ENCODE measurements at places on chromosomes 5 and 9.
A peak's percentile ranks its signal among the peaks of the same experiment; 100 is the strongest.

DNA sequence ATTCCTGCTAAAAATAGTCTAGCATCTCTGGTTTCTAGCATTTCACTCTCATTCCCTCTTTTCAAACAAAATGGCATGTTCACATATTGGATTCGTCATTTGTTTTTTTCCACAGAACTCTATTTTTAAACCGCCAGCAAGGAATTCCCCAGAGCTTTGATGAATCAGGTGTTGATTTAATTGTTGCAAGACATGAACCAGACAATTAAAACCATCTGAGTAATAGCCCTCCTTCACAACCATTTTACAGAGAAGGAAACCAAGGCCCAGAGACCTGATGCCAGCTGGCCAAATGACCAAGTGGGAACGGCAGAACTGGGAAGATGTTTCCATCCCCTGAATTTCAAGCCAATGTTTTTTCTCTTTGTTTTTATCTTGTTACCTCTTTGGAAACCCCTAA lies 167.0 kb downstream of the CAAP1 start:
- no peak for DNase-seq

DNA sequence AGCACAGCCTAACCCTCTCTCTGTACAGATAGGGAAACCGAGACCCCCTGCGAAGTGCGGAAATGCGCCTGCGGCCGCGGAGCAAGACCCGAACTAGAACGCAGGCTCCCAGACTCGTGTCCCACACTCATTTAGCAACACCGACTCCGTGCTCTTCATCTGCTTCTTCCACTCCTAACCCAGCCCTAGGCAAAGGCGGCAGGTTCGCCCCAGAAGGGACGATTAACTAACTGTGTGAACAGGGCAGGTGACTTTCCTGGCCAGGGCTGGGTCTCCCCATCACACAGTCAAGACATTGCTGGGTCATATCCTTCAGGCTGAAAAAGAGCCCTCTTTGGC lies 903 bp downstream of the CDX1 start:
- DNase-seq: no peak

DNA sequence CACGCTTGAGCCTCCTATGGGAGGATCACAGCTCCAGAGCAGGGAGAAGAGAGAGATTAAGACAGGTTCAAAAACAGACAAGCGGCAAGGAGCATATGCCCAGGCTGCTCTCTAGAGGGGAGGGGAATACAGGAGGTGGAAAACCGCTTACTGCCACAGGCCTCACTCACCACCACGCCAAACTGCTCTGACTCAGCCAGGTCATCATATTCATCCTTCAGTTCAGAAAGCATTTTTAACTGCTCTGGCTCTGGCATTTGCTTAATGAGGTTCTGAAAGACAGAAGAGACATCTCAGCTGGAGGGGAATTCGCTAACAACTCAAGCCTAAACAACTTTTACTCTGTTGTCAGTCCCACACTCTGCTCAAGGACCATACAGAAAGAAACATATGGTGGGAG lies 40.1 kb downstream of the PCDHGC5 start:
- no peak for DNase-seq

GRCh38 chr5:180299526-180299925 lies 7.6 kb upstream of the MAPK9 start:
- no peak for DNase-seq

DNA sequence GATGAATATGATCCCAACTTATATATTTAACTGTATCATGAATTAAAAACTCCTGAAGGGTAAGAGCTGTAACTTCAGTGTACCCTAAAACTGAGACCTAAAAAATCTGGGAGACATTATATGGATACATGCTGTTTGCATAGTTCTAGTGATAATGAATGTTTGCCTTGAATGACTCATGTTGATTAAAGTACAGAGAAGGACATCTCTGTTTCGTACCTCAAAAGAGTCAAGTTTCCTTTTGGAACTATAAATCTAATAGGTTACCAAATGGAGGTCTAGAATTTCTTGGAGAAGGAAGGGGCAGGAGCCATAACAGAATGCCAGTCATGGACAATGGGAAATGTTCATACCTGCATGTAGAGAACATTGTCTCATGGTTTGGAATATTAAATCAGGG lies 168.1 kb downstream of the SNCAIP start:
- DNase-seq: no peak

GRCh38 chr5:39231705-39232525 lies 12.6 kb upstream of the FYB1 start:
- no peak for DNase-seq

DNA sequence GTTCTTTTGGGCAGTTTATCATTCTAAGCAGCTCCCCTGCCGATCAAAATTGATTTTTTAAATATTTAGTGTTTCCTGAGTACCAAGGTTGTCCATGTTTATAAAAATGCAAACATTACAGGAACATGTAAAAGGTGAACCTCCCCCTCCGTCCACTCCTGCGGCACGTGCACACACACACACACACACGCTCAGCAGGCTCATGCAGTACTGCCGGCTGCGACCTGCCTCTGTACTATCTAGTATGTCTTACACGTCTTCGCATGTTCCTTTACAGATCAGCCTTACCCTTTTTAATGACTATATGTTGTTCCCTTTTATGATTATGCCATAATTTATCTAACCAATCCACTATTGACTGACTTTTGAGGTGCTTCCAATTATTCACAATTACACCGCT lies 121.8 kb upstream of the LMX1B start:
- DNase-seq: no peak

DNA sequence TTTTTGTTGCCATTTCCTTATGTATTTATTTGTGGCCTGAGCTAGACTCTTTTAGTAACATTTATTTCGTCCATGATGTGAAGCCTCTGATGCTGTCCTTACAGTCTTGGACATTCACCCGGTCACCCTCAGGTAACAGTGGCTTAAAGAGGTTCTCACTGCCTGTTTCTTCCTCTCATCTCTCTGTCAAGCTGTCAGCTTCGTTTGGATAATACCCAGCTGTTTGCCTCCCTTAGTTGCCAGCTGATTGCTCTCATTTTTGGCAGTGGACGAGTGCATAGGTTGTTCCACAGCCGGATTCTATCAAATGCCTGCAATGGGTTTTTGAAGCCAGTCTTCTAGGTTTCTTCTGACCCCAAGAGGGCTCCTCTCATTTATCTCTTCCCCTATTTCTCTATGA lies 427.7 kb downstream of the MED10 start:
- no peak for DNase-seq

- DNase-seq: no peak
Measured at GRCh38 chr5:139971202-139971725, 71.8 kb downstream of the NRG2 start.

GRCh38 chr5:98307811-98308210 lies 465.7 kb upstream of the RGMB start:
- DNase-seq: no peak

GRCh38 chr5:142735323-142736246 lies 34.6 kb upstream of the ARHGAP26 start:
- DNase-seq: no peak

DNA sequence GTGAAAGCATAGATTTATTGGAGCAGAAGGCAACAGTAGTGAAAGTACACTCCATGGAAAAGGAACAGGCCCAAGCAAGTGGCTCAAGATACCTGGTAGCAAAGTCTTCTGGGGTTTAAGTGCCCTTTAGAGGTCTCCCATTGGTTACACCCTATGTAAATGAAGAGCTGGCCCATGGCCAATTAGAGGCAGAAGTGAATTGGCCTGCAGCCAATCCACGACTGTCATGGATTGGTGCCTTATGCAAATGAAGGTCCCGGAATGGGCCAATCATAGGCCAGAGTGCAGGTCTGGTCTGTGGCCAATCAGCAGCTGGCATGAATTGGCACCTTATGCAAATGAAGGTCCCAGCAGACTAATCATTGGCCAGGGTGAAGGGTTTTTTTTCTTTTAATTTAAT lies 64.2 kb upstream of the PCSK5 start:
- DNase-seq: no peak

- DNase-seq: no peak
Measured at GRCh38 chr9:77981332-77981731, 50.3 kb downstream of the GNAQ start.

GRCh38 chr5:6765612-6766525 lies 52.6 kb downstream of the TENT4A start:
- DNase-seq: peak; percentile 12

GRCh38 chr9:105676351-105676923 lies 14.2 kb downstream of the TAL2 start:
- DNase-seq: no peak

DNA sequence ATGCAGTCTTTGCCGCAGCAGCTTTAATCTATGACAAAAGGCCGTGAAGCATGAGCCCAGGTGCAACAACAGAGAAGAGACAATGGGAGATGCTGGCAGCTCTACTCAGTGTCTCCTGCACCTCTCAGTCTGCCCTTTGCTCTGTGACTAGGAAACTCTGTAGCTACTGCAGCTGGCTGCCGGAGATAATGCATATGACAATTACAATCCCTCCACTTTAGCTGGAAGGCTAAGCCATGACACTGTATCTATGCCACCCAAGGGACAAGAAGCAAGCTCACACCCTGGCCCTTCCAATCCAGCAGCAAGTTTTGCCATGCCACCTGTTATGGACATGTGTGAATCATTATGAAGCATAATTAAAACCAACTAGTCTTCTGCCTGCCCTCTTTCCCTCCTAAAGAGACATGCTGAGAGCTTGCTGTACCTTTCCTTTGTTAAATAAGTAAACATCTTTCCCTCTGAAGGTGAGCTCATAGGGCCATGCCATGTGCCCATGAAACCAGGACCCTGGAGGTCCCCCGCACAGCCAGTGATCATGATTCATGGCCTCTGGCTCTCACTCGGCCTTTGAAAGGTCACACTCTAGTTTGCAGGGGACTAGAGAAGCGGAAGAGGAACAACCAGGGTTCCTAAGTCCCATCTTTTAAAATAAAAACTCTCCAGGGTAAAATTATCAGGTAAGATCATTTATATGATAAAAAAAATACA lies 219.4 kb downstream of the SPOCK1 start:
- no peak for DNase-seq

- DNase-seq: no peak
Measured at GRCh38 chr9:113503613-113504211, 40.2 kb downstream of the RGS3 start.

- no peak for DNase-seq
Measured at GRCh38 chr5:31962871-31963307, 211.2 kb downstream of the GOLPH3 start.

GRCh38 chr9:124774129-124774978 lies 2.6 kb upstream of the OLFML2A start:
- DNase-seq: peak; percentile 62

- no peak for DNase-seq
Measured at GRCh38 chr5:53067641-53068040, 41.9 kb downstream of the MOCS2 start.

- DNase-seq: no peak
Measured at GRCh38 chr9:37542895-37543294, 33.3 kb downstream of the FBXO10 start.

DNA sequence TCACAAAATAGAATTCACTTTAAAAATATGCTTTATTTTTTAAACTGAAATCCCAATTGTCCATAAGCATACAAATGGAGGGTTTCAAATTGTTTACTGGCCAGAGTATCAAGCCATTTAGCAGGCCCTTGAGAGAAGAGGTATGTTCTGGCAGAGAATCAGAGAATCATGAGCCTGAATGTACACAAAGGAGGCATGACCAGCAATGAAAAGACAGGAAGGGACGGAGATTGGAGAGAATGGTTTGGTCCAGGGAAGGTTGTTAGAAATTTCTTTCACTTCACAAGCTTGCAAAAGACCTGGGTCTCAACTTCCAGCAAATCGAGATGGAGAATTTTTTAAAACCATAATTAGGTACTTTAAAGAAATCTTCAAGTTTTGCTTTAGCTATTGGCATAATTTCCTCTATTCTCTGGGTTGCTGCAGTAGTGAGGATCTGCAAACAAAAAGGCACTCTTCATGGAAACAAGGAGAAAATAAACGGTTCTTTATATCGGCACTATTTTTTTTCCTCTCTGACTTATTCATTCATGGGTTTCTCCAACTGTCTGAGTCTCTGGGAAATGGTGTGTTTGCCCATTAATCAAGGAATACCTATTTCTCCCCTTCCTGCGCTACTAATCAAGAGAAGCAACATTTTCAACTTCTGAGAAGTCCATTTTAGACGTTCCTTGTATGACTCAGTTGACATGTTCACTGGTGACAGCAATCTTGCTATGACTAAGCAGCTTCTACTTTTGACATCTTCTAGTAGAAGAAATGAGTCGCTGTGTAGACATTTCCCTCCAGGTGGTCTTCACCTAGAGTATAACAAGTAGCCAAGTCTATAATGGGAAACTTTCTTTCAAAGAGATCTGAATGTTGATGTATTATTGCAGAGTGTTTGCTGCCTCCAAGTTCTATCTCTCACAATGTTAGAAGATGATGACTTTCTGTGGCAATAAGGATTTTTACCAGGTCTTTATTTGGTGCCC lies 23.1 kb upstream of the ERCC6L2 start:
- DNase-seq: no peak

GRCh38 chr9:38294220-38294960 lies 98.1 kb upstream of the ALDH1B1 start:
- no peak for DNase-seq

DNA sequence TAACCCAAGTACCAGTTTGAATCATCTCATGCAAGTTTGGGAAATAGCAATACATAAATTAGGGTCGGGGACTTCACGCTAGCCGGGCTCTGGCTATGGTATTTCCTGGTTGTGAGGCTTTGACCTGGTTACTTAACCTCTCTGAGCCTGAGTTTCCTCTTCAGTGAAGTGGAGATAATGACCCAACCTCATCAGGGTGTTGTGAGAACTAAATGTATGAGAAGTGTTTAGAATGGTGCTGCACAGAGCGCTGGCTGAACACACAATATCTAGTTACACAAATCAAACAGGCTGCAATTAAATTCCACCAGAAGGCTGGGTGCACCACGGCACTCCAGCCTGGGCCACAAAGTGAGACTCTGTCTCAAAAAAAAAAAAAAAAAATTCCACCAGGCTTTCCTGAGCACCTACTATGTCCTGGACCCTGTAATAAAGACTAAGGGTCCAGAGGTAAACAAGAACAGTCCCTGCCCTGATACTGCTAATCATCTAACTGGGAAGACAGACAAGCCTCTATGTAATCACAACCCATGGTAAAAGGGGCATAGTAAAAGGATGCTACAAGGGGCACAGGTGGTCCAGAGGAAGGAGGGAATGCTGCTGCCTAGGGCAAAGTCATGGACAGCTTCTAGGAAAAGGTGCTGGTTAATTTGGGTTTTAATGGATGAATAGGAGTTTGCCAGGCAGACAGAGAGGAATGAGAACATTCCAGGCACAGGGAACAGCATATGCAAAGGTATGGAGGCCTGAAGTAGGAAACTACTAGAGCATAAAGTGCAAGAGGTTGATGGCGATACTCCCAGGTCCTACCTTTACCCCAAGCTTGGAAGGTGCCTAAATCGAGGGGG lies 27.7 kb downstream of the DUSP1 start:
- no peak for DNase-seq

DNA sequence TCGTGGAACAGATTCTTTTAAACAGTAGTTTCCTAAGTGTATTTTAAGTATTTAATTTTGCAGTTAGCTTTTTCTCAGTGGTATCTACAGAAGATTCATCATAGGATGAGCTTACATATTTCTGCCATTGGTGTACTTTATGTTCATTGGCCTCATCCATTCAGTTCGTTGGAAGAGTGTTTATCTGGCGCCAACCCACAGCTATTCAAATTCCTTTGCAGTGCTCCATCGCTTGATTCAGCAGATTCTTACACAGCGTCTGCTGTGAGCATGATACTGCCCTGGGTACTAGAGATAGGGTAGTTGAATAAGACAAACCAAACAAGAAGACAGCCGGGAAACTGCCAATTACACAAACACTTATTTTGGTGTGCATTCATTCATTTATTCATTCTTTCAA lies 55.1 kb downstream of the NUP214 start:
- no peak for DNase-seq

Measured in activated CD4-positive, CD25-positive, alpha-beta regulatory T cell (primary cell).